ENCODE measurements at places on chromosomes 5 and 9.

DNA sequence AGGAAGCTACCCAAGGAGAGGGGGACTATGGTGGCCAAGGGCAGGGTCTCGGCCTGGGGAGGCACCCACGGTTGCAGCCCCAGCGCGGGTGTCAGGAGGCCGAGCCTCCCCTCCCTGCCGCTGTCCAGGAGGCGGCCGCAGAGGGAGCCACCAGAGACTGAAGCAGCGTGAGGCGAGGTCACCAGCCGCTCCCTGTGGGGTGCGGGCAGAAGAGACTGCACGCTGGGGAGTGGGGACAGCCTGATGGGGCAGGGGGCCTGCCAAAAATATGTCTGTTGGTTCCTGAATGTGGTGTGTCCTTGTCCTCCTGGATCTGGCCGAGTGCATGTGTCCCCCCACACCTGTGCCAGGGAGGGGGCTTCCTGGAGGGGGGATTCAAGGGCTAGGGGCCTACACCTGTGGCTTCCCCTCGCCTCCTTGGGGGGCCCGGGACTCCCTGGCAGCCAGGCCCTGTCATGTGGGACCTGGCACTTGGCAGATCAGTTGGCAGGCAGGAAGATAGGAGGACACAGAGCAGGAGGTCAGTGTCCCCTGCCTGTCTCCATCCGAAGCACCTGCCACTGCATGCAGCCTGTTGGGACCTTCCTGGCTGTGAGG, 131.2 kb downstream of the DAB2IP start:
- no peak for DNase-seq

DNA sequence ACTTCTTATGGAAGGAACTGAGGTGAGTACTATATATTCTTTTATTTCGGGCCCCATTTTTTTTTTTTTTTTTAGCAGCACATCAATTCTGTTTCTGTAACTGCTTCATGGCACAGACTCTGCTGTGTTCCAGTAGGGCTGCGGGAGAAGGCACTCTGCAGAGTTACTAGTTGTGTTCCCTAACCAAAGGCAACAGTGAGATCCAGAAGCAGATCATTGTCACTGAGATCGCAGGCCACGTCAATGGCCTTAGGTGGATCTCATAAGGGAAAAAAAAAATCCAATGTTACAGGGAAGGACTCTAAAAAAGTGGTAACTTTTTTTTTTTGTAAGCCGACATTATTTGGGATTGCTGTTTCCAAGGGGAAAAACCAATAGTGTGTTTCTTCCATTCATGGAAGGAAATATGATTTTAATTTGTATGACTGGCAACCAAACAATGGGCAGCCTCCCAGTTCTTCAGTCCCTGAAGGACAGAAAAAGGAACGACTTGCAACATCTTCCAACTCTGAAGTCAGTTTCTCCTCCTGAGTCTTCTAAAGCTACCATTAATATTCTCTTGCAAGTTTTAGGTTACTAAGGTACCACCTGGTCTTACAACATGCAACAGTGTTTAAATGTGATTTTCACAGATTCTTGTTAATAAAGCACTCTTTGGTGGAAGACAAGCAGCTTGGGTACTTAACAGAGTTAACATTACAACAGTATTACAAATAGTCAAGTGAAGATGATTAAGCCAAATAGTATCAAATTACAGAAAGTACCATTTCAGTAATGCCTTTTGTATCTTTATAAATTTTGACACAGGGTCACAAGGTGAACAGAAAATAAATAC, 52.8 kb downstream of the HABP4 start:
- no peak for DNase-seq

GRCh38 chr5:144030904-144031303, 139.6 kb downstream of the YIPF5 start:
- no peak for DNase-seq

DNA sequence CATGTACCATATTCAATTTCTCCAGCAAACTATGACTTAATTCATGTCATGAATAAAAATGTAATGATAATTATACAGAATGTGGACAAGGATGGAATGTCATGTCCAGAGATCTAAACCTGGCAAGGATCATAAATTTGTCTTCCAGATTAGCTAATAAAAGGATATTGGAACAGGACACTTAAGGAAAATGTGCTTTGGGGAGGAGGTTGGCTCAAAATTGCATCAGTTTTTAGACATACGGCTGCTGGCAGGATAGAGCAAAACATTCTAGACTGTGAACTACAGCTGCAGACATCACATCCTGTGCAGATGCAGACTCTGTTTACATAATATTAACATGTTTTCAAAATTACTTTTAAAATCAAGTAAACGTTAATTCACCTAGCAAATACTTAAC, 248.4 kb downstream of the TLR4 start:
- no peak for DNase-seq

- no peak for DNase-seq
Measured at GRCh38 chr5:74289691-74290090, 350.8 kb downstream of the ENC1 start.

DNA sequence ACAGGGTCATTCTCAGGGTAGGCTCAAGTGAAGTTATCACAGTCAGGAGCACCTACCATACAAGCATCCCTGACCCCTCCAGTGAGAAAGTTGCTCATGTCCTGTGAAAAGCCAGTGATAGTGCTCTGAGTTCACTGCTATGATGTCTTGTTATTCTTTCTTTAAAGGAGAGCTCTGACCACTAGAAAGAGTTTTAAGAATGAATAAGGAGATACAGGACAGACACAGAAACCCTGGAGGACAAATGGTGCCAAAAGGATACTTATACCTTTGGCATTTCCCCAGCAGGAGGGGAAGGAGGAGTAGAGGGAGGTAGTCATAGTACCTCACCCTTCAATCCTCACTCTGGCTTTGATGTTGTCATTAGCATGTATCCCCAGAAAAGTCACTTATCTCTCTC, 84.0 kb upstream of the AGXT2 start:
- DNase-seq, result no peak

GRCh38 chr5:73540192-73540591, 25.2 kb downstream of the ANKRA2 start:
- no peak for DNase-seq

DNA sequence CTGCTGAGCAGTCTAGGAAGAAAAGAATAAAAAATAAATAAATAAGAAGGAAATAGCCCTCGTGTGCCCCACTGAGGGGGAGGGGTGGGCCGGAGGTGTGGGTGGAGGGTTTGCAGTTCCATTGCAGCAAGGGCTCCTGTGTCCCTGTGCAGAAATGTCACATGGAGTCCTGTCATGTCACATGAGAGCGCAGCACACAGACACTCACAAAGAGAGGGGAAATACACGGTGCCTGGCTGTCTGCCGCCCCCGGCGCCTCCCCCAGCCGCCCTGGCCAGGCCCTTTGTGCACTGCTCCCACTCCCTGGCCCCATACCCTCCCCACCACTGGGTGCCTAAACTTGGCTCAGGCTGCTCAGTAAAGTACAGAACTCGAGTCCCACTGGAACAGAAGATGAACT, 55.6 kb upstream of the SPTLC1 start:
- DNase-seq, result no peak

DNA sequence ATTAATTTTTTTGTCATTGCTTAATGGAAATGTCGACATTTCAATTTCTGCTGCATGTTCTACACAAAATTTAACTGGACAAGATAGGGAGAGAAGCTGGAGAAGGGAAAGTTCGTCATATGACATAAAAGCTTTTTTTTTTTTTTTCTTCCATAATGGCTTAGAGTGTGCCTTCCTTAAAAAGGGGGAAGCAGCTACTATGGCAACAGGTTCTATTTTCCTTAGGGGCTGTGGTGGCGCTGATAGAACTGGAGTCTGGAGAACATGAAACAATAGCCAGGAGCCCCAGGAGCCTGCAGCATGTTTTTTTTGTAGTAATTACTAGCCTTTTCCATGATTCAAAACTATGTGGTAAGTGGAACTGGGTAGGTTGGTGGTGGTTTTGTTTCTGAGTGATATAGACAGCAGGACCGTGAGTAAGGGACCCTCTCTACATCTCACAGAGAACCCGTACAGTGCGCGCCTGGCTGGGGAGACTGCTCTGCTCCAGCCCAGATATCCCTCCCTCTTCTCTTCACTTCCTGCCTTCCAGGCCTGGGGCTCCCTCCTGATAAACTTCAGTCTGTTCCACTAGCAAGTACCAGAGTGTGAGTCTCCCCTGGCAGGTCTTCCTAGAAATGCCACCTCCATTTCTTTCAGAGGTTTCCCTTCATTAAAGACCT, 301.6 kb downstream of the NR3C1 start:
- no peak for DNase-seq

- DNase-seq, result no peak
Measured at GRCh38 chr5:34957857-34958690, 28.7 kb downstream of the DNAJC21 start.

- no peak for DNase-seq
Measured at GRCh38 chr5:101393795-101394450, 490.8 kb upstream of the ST8SIA4 start.

GRCh38 chr5:148107608-148108007, 43.8 kb downstream of the SPINK5 start:
- no peak for DNase-seq

DNA sequence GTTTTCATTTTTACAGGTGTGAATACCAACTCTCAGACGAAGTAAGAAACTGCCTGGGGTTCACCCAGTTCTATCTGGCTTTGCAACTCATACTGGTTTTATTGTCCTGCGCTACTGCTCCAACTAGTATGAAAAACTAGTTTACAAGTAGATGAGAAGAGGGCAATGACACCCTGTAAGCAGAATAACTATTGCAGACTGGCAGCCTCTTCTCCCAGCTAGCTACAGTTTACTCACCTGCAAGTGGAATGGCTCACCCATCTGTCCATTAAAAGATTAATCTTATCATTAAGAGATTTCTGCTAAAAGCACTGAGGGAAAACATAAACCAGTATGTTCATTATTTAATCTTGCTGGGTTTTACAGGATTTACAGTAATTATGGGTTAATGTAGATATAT, 113.4 kb downstream of the FRMD3 start:
- DNase-seq, result peak; percentile 50

- no peak for DNase-seq
Measured at GRCh38 chr5:150636391-150637244, 3.8 kb upstream of the SYNPO start.

- DNase-seq, result no peak
Measured at GRCh38 chr5:60586307-60586901, 113.6 kb downstream of the DEPDC1B start.

- DNase-seq, result no peak
Measured at GRCh38 chr5:127705120-127705892, 2.1 kb downstream of the CCDC192 start.

DNA sequence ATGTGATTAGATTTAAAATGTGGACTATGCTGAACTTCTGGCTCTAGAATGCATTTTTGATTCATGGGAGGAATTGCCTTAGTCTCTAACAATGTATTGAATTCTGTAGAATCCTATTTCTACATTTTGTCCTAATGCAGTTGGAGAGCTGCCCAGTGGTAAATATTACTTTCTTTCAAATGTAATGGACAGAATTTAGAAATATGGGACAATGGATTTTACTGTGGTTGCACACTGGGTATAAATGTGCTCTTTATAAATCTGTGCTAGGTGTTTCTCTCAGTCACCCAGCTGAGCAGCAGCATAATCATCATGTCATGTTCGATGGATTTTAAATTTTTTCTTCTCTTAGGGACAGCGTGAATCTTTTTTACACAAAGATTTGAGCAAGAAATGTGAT, 141.7 kb downstream of the ADGRV1 start:
- DNase-seq, result no peak

- DNase-seq, result no peak
Measured at GRCh38 chr5:151880324-151880723, 44.3 kb downstream of the GLRA1 start.

DNA sequence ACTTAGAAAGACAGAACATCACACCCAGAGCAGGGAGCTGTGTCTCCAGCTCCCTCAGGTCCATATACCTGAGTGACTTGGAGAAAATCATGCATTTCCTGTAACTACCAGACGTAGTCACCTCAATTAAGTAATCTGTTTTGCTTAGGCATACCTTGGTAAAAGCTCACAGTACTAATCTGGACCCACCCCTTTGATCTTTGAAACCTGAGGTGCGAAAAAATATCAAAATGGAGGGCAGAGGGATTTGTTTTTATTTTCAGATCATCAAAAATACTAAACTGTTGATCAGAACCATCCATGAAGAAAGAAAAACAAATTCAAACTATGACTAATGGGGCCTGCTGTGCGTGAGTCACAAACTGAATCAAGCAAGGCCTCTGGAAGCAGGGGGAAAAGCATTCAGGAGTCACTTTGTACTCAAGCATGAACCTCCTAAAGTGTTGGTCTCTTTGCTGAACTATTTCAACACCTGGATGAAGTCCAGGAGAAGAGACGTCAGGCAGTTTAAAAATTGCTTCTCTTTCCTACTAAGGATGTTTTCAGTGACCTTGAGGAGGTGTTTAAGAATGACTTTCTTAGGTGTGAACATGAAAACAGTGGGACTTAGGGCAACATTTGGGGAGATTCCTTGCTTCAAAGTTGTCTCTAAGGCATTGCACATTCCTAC, 76.3 kb downstream of the MUSK start:
- no peak for DNase-seq

DNA sequence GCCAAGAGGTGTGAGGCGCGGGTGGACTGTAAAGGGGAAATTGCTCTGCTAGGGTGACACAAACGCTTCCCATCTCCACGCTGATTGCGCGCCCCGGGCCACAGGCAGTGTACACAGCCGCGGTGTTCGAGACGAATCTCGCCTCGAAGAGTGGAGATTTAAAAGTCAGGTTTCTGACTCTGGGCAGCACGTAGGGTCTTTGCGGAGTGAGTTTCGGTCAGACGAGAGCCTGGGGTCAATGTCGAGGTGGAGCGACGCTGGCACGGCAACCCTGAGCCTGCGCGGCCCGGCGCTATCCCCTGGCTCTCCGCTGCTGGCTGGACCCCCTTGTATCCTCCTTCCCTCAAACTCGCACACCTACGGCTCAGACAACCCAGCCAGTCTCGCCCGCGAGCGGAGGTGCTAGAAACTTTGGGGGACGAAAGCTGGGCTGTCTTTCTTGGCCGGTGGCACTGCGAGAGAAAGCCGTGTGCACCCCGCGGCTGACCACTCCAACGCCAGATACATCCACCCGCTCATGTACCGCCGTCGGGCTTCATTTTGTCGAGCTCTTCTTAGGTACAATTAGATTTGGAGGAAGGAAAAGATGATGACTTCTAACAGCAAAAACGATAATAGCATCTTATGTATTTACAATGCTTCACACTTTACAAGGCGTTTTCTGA, 5.4 kb upstream of the FOXB2 start:
- DNase-seq, result no peak

Measured in D721Med (cell line).